Caki2 (cell line): ENCODE measurements at places on chromosomes 16 and 17.

- DNase-seq: no peak
Measured at GRCh38 chr16:59201821-59202220, 467.7 kb upstream of the GOT2 start.

DNA sequence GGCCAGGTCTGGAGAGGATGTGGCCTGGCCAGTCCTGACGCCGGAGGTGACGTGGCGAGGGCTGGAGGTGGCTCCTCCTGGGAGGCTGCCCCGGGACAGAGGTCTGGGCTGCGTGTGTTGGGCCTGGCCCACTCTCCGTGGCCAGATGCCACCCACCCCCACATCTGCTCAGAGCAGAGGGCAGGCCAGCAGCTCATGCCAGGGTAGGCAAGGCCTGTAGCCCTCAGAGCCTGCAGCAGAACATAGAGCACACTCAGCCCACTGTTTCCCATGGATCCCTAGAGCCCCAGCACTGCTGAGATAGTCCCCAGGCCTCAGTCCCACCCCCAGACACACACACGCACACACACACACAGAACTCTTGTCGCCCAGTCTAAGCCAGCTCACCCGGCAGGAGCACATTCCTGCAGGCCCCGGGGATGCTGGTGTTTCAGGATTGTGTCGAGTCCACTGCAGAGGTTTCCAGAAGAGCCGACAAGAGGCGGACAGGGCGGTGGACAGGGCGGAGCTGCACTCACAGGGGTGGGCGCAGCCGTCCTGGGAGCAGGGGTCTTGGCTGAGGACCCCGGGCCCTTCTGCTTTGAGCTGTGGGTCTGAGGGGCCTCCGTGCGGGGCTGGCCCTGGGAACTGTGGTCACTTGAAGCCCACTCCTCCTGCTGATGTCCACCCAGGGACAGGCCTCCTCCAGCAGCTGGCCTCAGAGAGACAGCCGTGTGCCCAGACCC lies 33.4 kb downstream of the SOX8 start:
- no peak for DNase-seq

GRCh38 chr16:87360862-87361610 lies 22.5 kb downstream of the FBXO31 start:
- DNase-seq: no peak

- DNase-seq: no peak
Measured at GRCh38 chr17:7336240-7337175, at the start of gene ACAP1. TSS of gene ACAP1 (plus strand) at chr17:7336529. CDS start at chr17:7336735, 206 bp downstream.

- DNase-seq: peak; percentile 50
Measured at GRCh38 chr17:4881761-4882555, 17.4 kb upstream of the C17orf107 start.

GRCh38 chr17:39357488-39357887 lies 43.9 kb downstream of the FBXL20 start:
- no peak for DNase-seq

DNA sequence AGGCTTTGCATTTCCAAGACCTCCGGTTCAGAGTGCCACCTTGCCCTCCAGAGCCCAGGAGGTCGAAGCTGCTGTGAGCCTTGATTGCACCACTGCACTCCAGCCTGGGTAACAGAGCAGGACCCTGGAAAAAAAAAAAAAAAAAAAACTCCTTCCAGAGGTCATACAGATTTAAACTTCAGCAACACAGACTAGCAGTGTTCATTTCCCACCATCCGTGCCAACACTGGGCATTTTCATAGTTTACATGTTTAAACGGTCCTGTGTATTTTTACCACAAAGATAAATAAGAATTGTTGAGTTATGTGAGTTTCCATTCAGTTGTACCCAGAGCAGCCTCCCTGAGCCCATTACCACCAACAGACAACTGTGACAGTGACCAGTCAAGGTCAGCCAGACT lies 50.4 kb downstream of the ZDHHC7 start:
- DNase-seq: no peak

GRCh38 chr16:88818575-88818874 lies 6.8 kb upstream of the APRT start:
- DNase-seq: no peak

DNA sequence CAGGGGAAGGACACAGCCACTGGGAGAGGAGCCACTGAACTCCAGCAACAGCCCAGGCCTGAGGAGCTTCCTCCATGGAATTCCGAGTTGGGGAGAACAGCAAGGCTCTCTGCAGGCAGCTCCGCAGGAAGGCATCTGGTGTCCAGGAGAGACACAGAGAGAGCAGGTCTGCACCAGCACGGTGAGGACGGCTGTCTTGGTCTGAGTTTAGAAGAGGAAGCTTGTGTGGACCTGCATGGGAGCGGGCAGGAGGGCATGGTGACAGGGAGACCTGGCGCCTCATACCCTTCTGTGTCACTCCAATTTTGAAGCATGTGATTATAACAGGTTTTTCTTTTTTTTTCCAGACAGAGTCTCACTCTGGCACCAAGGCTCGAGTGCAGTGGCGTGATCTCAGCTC lies 6.4 kb downstream of the SLC38A10 start:
- DNase-seq: no peak
